ENCODE measurements at places on chromosomes 12 and 14.

GRCh38 chr12:120264904-120265472 is 542 bp downstream of the PXN start:
- DNase-seq: no peak

DNA sequence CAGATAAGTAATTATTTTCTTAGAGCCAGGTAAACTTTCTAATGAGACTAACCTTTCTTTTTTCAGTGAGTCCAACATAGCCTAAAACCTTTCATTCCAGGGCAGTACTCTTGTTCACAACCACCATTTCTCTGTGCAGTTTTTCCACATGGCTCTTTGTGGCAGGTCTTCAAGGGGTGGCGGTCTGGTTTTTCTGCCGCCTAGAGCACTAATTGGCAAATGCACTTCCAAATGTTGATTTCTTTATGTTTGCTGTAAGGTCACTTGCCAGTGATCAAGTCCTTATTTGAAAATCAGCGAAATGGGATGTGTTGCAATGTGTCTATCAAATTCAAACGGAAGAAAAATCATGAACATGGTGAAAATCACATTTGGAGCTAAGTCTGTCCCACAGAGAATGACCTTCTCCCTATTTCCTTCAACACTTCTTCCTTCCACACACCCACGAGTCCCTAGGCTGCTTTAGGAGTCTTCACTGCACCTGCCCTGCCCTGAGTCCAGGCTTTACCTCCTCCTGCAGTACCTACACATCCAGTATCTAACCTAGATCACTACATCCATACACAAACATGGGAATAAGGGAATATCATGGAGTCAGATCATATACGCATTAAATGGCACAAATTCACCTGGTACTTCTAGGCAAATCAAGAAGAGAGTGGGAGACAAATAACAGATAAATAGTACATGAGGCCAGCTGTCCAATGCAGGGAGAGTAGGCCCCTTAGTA is 1.9 kb downstream of the SRGAP1 start:
- DNase-seq: no peak

DNA sequence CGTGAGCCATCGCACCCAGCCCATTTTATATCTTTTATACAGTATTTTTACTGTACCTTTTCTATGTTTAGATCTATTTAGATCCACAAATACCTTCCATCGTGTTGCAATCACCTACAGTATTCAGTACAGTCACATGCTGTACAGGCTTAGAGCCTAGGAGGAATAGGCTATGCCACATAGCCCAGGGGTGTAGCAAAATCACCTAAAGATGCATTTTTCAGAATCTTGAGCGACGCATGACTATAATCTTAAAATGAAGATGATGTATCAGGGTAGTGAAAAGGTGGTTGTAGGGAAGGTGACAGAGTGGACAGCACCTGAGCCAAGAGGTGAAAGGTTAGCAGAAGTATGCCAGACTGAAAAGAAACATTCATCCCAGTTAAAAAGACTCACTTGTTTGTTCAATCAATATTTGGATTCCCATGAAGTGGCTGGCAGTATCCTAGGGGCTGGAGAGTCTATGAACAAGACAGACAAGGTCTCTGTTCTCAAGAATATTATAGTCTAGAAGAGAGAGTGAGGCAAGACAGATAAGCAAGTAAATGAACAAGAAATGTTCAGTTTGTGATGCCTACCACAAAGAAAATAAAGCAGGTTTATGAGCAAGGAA is 3.6 kb downstream of the SPRING1 start:
- no peak for DNase-seq

- DNase-seq: no peak
These were observed 49.7 kb downstream of the IGF1 start for GRCh38 chr12:102430661-102431060.

DNA sequence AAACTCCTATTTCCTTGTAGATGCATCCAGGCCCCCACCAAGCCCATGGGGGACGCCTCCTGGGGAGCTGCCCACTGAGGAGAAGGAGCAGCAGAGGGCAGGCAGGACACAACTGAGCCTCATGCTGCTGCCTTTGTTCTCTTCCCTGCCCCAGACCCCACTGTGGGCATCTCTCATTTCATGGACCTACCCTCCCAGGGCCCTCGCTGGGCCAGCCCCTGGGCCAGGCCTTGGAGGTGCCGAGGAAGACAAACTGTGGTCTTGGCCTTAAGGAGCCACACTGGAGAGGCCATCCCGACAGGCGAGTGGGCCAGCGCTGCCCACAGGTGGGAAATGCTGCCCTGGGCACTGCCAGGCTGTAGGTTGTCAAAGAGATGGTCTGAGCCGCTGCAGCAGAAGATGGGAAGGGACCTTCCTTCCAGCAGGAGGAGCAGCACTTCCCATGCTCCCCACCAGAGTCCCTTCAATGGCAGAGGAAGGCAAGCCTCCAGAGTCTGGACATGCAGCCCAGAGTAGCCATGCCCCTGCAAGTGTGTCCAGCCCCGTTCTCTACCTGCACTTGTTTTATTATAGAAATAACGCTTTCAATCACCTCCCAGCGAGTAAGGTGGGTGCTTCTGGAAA is 147.4 kb downstream of the BCL11B start:
- DNase-seq: no peak

DNA sequence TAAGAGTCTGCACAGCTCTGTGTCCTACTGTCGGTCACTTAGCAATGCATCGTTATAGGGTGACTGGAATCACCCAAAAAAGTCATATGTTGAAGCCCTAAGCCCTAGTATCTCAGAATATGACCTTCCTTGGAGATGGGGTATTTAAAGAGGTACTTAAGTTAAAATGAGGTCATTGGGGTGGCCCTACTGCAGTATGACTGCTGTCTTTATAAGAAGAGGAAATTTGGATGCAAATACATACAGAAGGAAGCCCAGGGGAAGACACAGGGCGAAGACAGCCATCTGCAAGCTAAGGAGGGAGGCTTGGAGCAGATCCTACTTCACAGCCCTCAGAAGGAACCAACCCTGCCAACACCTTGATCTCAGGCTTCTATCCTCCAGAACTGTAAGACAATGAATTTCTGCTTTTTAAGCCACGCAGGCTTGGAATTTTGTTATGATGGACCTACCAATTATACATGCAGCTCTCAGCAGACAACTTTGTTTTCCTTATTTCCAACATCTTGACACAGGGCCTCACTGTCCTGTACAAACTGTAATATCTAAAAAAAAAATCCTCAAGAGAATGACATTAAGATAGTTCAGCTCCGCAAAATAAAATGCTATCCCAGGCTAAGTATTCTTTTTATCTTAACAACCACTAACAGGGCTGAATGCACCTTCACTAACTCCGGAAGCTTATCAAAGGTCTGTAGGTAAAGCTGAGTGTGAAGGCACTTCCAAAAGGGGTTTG is 40.4 kb downstream of the ZFP36L1 start:
- DNase-seq: no peak

DNA sequence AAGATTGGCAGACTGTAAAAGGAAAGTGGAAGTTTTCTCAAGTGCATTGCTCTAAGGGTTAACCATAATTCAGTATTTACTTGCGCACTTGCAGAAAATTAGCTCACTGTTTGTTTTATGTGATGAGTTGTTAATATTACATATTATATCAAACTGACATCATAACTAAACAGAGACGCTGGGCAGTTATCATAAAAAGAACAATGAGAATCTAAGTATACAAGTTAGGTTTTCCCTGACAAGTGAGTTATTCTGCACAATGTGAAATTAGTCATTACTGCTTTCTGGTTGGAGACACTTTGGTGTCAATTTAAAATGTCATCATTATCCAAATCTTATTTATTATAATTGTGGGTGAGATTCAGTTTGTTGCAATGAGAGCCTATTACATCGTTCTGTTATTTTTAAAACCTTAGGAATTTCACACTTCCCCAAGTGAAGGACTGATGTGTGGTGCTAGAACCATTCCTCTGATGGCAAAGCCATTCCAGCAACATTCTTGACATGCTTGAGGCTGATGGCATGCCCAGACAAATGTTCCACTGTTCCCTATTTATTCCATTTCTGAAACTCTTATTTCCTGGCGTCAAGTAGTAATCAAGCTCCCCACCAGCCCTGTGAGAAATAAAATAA is 90.1 kb upstream of the FLRT2 start:
- DNase-seq: no peak

DNA sequence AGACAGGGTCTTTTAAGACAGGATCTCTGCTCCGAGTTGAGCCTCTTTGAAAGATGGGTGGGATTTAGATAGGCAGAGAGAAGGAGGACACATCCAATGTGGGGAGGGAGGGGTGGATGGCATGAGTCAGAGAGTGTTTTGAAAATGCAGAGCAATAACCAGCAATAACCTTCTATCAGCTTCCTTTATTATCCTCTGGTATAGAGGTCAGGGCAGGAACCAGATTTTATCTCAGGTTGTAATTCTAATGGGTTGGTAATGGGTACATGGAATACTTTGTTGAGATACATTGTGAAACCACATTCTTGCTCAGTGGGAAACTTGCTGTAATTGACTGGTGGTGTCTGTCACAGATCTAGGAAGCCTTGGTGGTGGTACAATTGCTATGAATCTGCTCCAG is 37.6 kb upstream of the CCDC63 start:
- DNase-seq: no peak
